ENCODE measurements at places on chromosomes 11 and 22. TPM values are rescaled to one million over a fixed set of nuclear protein-coding genes. Genes with fewer than 3 reads are reported as not detected.

The ANO3 gene
- not detected for total RNA-seq

GRCh38 chr11:635945-636510, 1.0 kb upstream of the DRD4 start:
- DNase-seq, result no peak

GRCh38 chr11:46198245-46199240, 77.3 kb upstream of the PHF21A start:
- DNase-seq, result no peak

- DNase-seq, result no peak
Observed at GRCh38 chr11:78268591-78269410, 80.1 kb downstream of the USP35 start.

DNA sequence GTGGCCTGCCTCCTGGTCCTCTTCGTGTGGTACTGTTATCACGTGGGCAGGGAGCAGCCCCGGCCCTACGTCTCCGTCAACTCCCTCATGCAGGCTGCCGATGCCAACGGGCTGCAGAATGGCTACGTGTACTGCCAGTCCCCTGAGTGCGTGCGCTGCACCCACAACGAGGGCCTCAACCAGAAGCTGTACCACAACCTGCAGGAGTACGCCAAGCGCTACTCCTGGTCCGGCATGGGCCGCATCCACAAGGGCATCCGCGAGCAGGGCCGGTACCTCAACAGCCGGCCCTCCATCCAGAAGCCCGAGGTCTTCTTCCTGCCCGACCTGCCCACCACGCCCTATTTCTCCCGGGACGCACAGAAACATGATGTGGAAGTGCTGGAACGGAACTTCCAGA, 4.7 kb downstream of the ASPHD2 start:
- no peak for DNase-seq

DNA sequence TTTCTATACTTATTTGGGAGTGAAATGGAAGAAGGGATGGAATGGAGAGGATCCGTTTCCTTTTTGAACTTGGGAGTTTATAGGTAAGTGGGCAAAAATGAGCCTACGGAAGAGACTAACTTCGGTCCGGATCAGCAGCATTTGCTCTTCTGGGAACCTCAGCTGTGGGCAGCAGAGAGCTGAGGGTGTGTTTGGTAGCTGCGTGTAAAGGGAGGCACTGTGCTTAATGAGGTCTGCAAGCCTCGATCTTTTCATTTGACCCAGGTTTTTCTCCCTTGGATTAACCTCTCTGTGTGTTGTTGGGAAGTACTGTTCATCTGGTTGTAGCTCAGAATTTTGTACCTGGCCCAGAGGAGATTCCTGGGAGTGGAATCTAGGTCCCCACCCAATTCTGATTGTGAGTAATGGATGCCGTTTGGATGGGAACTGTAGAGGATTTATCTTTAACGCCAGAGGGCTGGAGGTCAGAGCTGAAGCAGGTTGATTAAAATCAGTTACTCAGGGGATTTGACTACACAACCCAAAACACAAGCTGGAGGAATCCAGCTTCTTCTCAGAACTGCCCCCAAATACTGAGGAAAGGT, 201.6 kb upstream of the SORL1-AS1 start:
- no peak for DNase-seq

GRCh38 chr11:75667255-75667830, 1.5 kb downstream of the MAP6 start:
- no peak for DNase-seq

Data from renal cortical epithelial cell (primary cell).